ENCODE measurements at places on chromosomes 5 and 9.

DNA sequence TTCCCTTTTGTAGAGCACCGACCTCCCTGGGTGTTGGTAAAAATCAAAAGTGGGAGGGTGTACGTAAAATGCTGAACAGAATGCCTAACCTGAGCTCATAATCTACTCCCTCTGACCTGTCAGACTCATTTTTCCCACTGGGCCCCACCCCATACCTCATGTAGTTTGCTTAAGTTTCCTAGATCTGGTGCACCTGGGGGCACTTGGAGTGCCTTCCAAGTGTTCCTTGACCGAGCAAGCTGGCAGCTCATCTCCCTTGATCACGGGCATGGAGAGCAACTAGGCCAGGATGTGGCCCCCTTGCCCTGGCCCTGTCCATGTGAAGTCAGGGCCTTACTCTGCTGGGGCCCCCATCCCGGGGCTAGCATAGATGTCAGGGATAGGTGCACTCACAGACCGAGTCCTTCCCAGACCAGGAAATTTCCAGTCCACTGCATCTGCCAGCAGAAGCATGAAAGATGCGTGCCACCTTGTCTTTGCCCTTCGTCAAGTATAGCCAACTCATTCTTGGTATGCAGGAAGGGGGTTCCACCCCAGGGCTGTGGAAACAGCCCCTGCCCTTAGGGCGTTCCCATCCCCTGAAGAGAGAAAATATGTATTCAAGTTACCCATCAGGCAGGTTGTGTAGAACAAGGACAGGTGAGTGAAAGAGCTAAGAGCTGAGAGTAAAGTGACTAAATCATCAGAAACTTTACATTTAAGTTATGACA is 41.9 kb downstream of the SLC22A5 start:
- peak; percentile 57 for DNase-seq

DNA sequence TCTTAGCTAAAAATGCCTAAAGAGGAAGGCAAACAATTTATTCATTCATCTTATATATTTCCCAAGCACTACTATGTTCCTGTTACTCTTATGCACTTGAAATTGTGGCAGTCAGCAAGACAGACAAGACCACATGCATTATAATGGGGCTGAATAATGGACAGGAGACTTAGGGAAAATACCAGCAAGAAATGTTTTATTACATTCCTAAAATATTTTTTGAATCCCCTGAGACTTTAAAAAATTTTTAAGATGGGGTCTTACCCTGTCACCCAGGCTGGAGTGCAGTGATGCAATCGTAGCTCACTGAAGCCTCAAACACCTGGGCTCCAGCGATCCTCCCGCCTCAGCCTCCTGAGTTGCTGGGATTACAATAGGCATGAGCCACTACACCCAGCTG is 13.2 kb downstream of the ZCCHC9 start:
- no peak for DNase-seq

DNA sequence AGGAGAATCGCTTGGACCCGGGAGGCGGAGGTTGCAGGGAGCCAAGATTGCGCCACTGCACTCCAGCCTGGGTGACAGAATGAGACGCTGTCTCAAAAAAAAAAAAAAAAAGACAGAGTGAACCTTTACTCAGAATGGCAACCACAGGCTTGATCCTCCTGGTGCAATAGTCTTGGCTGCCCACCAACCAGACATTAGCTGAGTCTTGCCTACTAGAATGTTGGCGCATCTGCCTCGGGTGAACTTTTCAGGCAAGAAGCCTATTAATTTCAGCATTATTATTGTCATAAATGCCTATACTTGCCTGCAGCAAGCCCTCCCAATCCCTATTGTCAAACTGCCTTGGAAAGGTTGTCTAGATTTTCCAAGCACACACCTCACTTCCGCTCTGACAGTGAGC is 4.2 kb downstream of the SERINC5 start:
- DNase-seq, result no peak

DNA sequence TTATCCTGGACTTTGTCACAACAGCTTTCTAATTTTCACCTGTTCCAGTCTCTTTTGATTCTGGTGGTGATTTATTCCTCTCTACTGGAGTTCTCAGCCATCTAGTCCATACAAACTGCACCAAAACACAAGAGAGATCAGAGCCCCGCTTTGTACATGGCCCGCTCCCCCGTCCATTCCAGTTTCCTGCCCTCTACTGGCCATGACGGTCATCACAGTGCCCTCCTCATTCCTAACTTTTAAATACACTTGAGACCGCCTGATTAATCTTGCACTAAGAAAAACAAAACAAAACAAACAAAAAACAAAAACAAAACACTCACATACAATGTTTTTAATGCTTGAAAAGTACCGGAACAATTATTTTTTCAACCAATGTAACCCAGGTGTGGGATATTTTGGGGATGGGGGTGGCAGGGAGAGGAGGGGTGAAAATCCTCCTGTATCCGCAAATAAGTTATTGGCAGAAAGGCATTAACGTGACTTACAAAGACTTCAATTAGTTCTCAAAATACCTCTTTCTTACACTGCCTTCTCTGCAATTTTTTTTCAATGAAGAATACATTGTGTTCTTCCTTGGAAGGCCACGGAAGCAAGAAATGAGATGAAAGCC is 84.8 kb upstream of the PAM start:
- no peak for DNase-seq

- no peak for DNase-seq
Measured at GRCh38 chr5:148831590-148832565, 5.5 kb downstream of the ADRB2 start.

- no peak for DNase-seq
Measured at GRCh38 chr9:100394816-100395215, 32.1 kb upstream of the MSANTD3 start.

DNA sequence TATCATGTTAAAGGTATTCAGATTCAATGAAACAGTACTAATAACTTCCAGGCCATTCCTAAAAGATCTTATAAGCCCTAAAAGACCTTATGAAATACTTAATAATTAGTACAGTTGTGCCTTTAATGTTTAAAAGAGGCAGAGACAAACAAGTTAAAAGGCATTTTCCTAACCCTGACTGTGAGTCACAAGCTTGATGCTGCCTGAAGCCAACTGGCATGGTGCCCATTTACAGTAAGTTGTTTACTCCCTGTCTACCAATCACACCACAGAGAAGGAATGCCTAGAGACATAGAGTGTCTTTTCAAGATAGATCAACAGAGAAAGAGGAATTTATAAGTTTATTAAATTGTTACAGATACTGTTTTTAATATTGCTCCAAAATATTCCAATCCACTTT is 47.8 kb downstream of the NR3C1 start:
- peak; percentile 39 for DNase-seq

GRCh38 chr5:99879791-99880511 is 655.2 kb upstream of the FAM174A start:
- DNase-seq, result no peak

DNA sequence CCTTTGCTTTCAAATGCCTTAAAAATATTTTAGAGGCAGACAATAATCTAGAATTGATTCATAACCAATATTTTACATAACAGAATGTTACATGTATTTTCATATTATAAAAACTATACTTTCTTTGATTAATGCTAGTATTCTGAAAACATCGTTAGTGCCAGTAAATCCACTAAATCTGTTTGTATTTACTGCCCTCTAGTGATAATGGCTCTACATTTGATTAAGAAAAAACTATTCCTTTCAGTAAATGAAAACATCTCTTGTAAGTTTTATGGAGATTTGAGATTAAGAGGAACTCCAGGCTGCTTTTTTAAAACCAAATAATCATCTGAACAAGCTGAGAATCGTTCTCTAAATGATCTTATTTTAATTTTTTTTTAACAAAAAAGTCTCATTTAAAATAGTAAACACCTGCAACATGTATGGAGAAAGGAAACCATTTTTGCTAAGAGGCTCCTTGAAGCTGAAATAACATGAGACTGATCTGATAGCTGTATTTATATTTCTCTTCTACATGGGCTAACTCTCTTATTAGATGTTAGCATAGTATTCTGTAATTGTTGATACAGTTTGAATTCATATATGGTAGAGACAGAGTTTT is 424.7 kb downstream of the RAB3C start:
- no peak for DNase-seq

GRCh38 chr9:16307626-16308195 is 562.8 kb downstream of the BNC2 start:
- DNase-seq, result no peak

DNA sequence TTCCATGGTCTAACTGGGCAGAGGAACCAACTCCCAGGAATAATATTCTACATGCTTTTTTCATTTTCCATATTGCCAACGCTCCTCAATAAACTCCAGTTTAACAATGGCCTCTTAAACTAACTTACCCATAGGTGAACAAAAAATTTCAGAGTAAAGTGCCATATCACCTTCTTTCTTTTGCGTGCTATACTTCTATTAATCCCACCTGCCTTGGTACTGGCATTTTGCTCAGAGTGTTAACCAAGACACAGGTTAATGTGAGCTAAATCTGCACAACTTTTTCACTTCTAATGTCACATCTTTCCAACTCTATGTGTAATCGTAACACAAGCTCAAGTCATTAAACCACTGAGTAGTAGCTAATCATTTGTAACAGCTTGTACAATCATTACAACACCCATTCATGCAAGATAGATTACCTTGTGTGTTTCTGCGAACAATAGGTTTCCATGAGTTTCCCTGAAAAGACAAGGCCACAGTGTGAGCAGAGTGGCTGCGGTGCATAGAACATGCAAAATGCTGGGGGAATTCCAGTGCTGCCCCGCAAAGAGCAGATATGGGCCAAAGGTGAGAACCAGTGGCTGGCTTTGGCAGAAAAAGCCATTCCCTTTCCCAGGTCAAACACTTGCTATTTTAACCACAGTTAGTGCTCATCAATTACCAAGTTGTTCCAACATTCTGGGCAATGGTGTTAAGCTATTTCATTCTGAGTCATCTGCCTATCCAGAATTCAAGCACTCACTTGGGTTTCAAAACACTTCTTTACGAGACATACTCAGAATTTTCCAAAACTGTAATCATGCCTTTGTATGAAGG is 42.8 kb downstream of the TIMD4 start:
- DNase-seq, result no peak

- DNase-seq, result no peak
Measured at GRCh38 chr5:155564541-155564940, 551.0 kb downstream of the KIF4B start.

- DNase-seq, result no peak
Measured at GRCh38 chr5:66742083-66742895, 146.1 kb downstream of the MAST4 start.

GRCh38 chr9:27468462-27469110 is 55.5 kb upstream of the IFNK start:
- no peak for DNase-seq

DNA sequence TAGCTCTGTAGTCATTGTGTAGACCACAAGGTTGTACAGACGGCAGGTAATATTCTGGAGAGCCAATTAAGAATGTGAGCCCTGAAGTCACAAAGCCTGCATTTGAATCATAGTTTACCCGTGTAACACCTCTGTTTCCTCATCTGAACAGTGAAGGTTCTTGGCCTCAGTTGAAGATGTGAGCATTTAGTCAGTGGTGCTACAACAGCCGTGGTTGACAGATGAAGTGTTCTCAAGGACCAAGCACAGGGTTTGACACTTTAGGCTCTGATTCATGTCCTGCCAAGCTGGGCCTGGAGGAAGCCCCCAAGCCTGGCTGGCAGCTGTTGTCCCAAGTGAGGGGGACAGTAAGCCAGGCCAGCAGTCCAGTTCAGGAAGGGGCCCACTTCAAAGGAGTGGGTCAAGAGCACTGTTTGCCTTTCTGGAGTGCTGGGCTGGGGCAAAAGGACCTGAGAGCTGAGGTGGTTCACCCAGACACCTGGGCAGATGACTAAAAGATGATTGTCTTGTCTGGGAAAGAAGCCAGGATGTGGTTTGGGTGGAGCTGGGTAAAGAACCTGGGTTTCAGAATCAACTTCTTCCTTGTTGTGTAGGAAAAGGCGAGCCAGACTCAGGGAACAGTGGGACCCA is 20.7 kb downstream of the FAXDC2 start:
- peak; percentile 46 for DNase-seq

- no peak for DNase-seq
Measured at GRCh38 chr9:110940951-110941557, 97.2 kb downstream of the LPAR1 start.

- no peak for DNase-seq
Measured at GRCh38 chr5:101788797-101789196, 507.3 kb downstream of the SLCO4C1 start.

- DNase-seq, result no peak
Measured at GRCh38 chr5:120240706-120241105, 223.4 kb upstream of the PRR16 start.

DNA sequence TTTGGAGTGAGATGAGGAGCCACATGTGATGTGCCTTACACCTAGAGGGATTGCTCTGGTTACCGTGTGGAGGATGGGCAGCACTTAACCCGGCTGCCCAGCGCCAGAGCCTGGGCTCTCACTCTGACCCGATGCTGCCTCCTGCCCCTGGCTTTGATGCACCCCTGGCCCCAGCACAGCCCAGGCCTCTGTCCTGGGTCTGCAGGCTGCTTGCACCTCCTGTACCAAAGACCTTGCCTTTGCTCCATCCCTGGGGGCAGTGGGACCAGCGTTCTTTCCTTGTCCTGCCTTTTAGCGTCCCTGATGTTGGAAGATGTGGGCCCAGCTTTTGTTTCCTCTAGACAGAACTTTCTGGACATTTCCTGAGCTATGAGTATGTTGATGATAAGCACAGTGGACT is 40.4 kb downstream of the FGF18 start:
- DNase-seq, result no peak

DNA sequence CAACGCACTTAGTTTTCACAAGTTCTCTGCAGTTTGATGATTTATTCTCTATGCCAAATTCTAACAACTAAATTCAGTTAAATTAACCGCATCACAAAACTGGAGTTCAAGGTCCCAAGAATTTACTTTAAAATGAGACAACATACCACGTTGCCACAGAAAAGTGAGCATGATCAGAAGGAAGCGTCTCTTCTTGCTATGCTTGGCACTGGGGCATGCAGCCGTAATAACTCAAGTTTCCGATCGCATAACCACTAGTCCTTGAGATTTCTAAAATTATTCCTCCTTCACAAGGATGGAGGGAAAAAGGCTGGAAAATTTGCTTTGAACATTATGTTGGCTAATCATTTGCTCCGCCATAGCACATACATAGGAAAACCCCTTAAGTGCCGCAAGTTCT is 13.9 kb downstream of the NFIB start:
- DNase-seq, result no peak

DNA sequence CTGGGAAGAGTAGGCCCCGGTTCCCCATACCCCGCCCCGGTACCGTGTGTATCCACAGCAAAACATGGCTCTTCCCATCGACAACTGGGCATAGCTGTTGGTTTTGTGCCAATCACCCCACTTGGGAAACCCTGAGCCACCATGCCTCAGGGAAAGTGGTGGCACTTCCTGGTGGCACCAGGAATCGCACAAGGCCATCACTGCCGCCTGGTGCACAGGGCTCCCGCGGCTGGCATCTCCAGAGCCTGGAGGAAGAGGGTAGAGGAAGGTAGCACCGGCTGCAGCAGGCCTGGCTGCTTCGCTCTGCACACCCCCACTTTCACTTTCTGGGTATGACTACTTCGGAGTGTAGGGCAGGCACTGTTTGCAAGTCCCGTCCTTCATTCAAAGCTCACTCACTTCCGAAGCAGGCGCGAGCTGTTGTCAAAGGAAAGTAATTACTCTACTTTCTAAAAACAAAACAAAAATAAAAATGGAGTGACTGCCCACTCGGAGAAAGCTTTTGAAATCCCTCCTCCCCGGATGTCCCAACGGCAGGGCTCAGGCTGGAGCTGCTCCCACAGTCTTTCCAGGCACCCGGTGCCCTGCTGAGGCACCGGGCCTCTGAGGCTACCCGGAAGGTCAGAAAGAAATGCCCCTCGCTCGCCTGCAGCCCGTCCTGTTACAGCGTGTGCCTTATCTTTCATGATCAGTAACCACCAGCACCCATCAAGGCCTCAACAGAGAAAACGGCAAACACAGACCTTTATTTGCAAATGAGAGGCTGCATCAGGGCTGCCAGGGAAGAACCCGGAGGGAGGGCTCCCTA is 2.0 kb downstream of the BRD3 start:
- DNase-seq, result peak; percentile 47

- DNase-seq, result no peak
Measured at GRCh38 chr9:112559629-112560413, 73.2 kb downstream of the KIAA1958 start.

Measured in activated T-cell treated with anti-CD3 and anti-CD28 coated beads, Interleukin-2, amount 50 U/mL, for 1 hour (primary cell).